ENCODE measurements at places on chromosomes 7 and 10.

DNA sequence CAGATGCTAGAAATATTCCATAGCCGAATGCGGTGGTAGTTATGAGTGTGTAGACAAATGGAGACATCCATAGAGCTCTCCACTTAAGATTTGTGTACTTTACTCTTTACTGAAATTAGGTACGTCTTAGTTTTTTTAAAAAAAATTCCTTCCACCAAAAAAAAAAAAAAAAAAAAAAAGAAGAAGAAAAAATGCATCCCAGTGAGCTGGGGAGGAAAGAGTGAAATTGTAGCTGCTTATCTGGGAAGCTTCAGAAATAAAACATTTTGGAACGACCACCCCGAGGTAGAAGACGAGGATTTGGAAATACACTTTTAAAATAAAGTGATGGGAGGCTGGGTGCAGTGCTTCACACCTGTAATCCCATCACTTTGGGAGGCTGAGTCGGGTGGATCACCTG is 53.8 kb downstream of the RGS10 start:
- no peak for DNase-seq

DNA sequence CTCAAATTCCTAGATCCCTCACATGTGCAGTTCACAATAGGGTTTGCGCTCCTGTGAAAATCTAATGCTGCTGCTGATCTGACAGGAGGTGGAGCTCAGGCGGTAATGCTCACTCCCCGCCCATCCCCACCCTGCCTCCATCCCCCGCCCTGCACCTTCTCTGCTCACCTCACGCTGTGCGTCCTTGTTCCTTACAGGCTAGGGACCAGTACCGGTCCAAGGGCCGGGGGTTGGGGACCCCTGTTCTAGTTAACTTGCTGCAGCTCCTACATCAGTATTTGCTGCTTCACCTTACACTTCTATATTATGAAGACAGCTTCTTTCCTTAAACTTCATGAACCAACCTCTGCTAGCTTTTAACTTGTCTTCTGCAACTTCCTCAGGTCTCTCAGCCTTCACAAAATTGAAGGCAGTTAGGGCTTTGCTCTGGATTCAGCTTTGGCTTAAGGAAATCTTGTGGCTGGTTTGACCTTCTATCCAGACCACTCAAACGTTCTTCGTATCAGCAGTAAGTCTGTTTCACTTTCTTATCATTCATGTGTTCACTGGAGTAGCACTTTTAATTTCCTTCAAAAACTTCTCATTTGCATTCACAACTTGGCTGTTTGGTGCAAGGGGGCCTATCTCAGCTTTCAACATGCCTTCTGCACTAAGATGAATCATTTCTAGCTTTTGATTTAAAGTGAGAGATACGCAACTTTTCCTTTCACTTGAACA is 1.7 kb upstream of the TNKS2 start:
- peak; percentile 30 for DNase-seq

- DNase-seq, result no peak
Measured at GRCh38 chr7:65390588-65390987, 16.9 kb downstream of the ZNF92 start.

DNA sequence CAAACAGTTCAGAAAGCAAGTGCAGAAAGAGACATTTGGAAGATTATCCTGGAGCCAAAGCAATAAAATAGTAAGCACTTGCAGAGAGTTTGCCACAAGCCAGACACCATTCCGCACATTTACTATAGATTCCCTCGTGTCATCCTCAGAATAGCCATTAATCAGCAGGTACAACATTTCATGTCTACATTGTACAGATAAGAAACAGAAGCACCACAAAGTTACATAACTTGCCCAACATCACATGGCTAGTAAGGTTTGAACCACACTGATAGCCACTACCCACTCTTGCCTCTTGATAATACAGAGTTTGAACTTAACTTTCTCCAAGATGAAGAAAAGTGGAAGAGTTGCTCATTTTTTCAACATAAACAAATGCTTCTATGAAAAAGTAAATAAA is 40.6 kb upstream of the GHITM start:
- no peak for DNase-seq

GRCh38 chr7:139033346-139034114 is 2.3 kb downstream of the ZC3HAV1L start:
- no peak for DNase-seq

DNA sequence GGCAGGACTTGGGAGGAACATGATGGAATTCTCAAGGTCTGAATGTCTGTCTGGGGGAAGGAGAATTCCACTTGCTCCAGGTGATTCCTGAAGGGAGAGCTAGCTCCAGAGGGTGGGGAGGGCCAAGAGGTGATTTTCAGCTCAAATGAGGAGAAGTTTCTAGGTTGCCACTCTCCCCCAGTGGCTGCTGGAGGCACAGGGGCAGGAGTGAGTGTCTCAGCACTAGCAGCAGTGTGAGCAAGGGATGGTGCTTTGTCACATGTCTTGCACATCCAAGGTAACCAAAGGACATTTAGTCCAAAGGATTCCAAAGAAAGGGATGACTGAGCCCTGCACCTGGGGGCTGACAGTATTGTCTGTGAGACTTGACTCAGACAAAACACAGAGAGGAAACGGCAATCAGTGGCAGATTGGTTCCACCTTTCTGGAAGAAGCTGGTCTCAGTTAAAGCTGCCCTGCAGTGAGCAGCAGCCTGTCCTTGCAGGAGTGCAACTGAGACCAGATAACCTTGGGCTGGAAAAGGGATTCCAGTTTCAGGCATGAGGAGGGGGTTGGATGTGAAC is 51.2 kb upstream of the PCBD1 start:
- no peak for DNase-seq

DNA sequence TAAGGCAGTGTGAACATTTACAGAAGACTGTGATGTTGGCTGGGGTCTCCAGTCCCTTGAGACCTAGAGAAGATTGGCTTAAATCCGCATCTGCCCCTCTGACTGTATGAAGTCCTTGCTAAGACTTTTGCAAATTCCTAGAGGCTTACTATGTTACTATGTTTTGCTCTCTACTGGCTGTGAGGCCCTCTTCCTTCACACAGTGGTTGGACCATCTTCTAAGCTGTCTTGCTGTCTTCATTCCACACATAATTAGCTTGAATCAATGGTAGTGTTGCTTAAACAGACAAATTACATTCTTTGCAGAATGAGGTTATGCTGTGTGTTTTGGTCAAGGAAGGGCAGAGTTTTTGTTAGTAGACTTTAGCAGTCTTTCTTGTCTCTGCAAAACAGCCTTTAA is 658.0 kb downstream of the TYW1 start:
- DNase-seq, result no peak

GRCh38 chr10:124560377-124561105 is 98.9 kb downstream of the LHPP start:
- peak; percentile 86 for DNase-seq

- DNase-seq, result no peak
Measured at GRCh38 chr7:41648501-41648900, 54.4 kb downstream of the INHBA start.

- peak; percentile 11 for DNase-seq
Measured at GRCh38 chr7:136890399-136890798, 21.9 kb downstream of the CHRM2 start.

- no peak for DNase-seq
Measured at GRCh38 chr10:127910464-127910770, 3.5 kb downstream of the PTPRE start.

DNA sequence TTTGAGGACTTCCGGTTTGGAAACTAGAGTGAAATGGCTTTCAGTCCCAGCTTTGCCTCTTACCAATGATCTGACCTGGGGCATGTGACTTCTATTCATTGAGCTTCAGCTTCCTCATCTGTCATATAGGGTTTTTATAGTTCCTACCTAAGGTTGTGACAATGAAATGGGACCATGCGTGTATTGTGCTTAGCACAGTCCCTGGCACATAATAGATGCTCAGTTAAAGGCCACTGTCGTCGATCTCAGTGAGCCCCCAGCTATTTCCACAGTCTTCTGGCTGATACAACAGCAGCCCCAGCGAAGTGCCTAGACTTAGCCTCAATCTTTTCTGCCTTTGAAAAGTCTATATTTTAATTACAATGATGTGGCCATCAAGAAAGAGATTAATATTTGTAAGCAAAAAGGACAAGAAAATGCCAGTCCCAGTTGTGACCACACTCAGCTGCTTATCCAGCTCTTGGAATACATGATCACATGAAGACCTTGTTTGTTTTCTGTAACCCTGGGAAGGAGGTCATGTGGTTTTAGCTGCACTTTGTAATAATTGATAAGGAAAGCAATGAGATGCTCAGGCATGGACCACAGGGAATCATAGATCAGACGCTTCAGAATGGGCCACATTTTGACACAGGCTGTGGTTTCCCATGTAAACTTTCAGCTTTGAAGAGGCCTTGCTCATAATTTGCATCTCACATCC is 44.6 kb downstream of the VWA2 start:
- DNase-seq, result no peak

GRCh38 chr7:155653803-155654202 is 9.3 kb downstream of the RBM33 start:
- DNase-seq, result peak; percentile 61

- DNase-seq, result no peak
Measured at GRCh38 chr10:48285710-48286109, 11.2 kb upstream of the FRMPD2 start.

DNA sequence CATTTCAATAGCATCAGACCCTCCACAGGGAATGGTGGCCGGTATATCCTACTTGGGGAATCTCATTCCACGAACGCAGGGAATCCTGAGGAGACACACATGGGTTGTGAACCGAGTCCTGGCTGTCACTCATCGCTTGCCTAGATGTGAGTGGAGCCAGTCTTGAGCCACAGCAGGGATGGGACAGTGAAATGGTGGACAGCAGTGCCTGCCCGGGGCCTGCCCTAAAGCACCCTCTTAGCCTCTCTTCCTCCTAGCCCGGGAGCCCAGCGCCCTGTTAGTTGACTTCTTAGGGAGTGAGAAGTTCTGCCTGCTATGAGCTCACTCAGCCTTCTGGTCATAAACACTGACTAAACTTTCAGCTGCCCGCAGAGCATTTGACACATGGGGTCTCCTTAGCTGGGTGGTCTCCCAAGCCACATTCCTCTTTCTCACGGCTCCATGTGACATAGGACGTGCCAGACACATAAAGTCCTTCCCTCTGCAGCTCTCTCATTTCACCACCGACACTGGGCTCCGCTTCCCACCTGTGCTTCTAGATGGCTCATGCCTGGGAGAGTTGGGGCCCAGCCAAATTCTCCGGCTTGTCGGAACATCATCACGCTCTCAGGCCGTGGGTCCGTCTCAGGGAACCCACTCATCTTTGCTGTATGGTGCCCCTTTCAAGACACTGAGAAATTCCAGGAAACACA is 60.9 kb downstream of the TCERG1L start:
- DNase-seq, result no peak

DNA sequence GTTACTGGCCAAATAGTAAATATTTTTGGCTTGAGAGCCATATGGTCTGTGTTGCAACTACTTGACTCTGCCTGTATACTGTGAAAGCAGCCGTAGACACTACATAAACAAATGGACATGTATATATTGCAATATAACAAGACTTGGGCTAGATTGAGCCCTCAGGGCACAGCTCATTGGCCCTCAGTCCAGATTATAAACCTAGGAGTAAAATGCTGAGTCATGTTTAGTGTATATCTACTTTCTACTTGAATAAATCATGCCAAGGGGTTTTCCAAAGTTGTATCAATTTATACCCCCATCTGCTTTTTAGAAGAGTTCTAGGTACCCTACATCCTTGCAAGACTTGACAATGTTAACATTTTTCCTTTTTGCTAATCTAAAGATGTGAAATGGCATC is 27.4 kb upstream of the POU6F2 start:
- DNase-seq, result no peak

DNA sequence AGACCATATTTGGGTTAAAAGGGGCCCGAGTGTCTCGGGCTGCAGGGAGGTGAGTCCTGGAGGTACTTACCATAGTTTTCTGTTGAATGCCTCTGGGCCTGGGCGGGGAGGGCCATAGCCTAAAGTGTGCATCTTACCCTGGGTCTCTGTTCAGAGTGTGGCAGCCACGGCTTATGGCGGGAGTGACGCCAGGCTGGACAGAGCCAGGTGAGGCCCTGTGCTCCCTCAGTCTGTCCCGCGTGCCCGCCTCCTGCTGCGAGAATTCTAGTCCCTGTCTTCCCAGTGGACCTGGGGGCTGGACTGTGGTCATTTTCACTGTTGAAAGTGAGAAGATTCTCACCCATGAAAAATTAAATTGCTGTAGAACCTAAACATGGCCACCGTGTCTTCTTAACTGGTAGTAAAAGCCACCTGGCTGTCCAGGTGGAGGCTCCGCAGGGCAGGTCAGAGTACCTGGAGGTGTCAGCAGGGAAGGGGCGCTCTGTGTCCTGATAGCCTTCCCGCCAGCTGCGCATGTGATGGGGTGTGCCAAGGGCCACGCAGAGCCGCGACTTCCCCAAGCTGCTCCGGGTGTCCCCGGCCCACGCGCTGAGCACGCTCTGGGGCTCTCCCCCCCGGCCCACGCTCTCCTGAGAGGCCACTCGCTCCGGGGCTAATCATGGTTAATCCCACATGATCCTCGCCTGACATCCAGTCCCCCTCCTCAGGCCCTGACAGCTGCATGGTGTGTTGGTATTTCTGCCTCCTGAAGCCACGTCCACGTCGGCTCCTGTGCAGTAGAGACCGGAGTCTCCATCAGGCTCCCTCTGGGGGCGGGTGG is 20.3 kb downstream of the INPP5A start:
- DNase-seq, result no peak

DNA sequence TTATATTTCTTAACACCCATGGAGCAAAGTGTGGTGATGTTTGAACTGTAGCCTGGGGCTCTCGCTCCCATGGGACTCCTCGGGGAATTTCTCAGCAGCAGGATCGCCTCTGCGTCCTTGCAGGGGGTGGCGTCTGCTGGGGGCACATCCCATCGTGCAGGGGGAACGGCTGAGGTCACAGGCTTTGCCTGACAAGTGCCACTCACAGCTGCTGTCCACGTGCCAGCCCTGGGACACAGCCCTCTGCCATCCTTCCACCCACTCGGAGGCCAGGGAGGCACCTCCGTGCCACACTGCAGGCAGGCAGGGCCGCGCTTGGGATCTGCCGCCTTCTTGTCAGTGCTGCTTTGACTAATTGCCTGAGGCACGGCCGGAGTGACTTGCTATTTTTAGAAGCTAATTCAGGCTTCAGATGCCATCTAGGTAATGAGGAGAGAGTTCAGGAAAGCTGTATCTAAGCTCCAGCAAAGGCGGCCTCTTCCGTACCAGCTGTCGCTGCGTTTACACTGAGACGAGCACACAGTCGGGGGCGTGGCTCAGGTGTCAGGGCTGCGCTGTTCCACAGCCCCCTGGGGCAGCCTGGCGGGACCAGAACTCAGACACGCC is 45.7 kb downstream of the PITRM1 start:
- DNase-seq, result no peak

- no peak for DNase-seq
Measured at GRCh38 chr7:51950813-51951212, 634.2 kb upstream of the COBL start.

DNA sequence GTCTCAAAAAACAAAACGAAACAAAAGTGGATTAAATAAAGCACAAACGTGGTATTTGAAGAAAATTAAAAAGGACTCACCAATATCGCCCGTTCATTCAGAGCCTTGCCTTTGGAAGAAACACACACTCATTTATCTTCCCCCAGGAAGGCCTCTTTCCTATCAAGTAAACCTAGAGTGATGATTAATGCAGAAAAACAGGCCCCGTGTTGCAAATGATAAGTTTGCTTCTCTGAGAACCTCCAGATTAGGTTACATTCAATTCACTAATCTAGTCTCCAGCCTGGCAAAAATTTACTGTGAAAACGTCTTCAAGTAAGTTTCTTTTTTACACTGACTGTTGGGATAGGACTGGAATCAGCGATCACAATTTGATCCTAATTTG is 78.0 kb upstream of the C1GALT1 start:
- DNase-seq, result no peak

All from GM03348 (cell line).